DND-41 (cell line): ENCODE measurements at places on chromosomes 2 and 18.

DNA sequence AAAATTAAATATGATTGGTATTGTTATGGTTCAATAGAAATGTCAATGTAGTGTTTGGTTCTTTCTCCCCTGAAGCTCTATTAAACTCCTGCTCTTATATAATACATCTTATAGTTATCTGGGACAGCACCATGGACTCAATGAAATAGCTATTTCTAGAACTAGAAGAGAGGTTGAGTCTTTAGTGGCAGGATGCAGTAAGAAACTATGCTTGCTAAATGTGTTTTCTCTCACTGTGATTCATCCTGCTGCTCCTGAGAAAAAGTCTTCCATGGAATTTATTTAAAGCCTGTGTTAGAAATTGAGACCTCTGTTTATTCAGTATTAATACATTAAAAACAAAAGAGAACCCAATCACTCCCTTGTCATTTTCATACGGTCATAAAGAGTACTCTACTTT lies 61.5 kb downstream of the G6PC2 start:
- no peak for DNase-seq

DNA sequence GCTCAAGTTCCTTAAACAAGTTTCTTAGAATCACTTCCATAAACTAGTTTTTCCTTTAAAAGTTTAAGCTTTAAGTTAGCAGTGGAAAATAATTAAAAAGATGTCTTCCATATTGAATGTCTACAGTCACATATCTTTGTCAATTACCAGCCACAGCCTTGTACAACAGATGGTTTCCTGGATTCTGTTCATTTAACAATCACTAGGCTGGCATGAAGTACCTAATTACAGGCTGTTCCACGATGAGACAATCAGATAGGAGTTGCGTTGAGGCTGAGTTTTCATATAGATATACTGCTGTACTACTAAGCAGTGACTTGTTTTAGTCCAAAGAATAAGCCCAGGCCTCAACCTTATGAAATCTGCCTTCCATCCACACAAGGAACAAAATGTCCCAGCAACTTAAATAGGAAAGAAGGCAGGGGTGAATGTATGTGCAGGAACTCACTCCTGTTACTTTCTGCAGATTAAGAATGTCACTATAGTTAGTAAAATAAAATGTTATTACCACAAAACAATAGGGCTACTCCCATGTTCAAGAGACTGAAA lies 131.0 kb downstream of the ZAP70 start:
- no peak for DNase-seq

- DNase-seq = no peak
Measured at GRCh38 chr2:171393487-171393886, 40.3 kb downstream of the METTL8 start.

GRCh38 chr2:1692342-1692741 lies 52.0 kb downstream of the PXDN start:
- no peak for DNase-seq

- DNase-seq = no peak
Measured at GRCh38 chr2:134253117-134253704, 661 bp upstream of the MGAT5 start.

DNA sequence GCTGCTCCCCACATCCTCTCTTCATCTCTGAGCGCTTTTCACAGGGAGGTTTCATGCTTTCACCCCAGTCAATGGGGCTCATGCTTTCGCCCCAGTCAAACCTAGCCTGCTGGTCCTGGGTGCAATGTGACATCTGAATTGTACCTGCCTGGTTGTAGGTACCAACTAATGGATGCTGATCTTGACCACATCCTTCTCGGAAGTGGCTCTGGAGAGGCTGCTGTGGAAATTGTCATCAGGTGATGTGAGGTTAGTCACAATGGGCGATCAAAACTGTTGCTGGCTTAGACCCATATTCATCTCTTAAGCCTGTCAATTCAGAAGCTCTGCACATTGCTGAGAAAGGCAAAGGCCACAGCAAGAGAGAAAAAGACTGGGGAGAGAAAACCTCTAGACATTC lies 32.7 kb upstream of the ALKAL2 start:
- DNase-seq = no peak
